Activated CD8-positive, alpha-beta memory T cell treated with anti-CD3 and anti-CD28 coated beads, Interleukin-2, amount 50 U/mL, for 4 hours (primary cell): ENCODE measurements at places on chromosomes 4 and X.

GRCh38 chr4:107183155-107183774 is 147.2 kb upstream of the DKK2 start:
- no peak for DNase-seq

DNA sequence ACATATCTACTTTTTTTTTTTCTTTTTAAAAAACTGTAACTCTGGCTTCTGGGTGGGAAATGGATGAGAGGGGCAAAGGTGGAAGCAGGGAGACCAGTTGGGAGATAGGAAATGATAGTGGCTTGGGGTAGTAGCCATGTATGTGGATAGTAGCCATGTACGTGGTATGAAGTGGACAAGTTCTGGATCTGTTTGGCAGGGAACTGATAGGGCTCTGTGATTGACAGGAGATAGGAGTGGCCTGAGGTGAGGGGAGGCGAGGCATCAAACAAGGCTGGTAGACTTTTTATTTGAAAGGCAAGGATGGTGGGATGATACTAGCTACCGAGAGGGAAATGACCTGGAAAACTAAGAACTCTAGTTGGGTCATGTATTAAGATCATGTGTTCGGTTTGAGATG is 117.8 kb downstream of the AFF1 start:
- no peak for DNase-seq

DNA sequence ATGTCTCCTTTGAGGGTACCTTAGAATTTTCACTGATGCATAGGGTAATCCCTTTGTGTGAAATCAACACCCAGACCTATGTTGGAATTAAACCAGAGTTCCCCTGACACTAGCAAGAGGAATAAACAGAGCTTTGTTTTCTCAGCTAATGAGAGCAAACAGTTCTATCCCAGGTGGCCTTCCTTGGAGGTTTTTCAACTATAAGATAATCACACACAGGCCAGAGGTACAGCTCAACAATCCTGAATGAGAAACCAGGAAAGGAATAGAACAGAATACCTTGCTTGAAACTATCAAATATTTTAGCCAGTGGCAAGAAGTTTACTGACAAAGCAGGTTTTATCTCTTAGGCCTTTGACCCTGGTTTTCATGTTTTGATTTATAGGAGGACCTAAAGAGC is 100.2 kb downstream of the OTC start:
- no peak for DNase-seq

- DNase-seq: no peak
These were observed 51.2 kb downstream of the ZNF827 start for GRCh38 chr4:145887241-145887991.

GRCh38 chrX:66766318-66766717 is 127.4 kb upstream of the EDA2R start:
- DNase-seq: no peak

DNA sequence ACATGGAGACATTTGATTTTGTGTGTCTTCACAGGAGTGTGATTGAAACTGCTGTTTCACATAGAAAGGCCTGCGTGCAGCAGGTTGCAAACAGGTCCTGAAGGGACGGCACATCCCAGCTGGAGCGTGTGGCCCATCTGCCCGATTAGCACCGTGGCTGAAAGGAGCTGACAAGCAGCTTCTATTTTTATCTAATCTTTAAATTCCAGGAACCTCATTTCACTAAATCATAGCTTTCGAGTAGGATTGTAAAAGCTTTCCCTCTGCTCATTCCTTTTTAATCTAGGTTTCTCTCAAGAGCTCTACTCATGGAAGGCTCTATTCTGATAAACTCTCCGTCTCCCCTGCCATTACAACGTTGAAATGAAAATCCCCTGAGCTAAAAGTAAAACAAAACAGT is 106.8 kb downstream of the FSTL5 start:
- DNase-seq: no peak

- DNase-seq: no peak
These were observed 39.9 kb upstream of the MXD4 start for GRCh38 chr4:2301806-2302205.

DNA sequence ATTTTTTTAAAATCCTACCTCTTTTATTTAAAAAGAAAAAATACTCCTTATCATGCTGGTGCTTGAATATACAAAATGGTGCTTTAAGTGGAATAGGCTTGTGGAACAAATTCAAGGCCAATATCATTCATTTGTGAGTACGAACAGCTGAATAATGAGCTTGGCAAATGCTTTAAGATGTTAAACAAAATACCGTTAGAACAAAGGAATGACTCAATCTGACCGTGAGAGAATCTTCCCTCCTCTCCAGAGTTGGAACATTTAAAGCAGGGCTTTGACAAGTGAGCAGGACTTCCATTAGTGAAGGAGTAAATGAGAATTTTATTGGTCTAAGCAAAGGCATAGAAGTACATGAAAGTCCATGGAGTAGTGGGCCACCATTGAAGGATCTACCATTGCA is 74.5 kb downstream of the DCLK2 start:
- DNase-seq: no peak
